IMR-90 (cell line): ENCODE measurements at places on chromosomes 1 and 21. TPM values are rescaled to one million over a fixed set of nuclear protein-coding genes. Genes with fewer than 3 reads are reported as not detected.

The IPP gene
- total RNA-seq = 10.6 and 15.8 TPM in 2 replicates

The VHLL gene
- total RNA-seq = 0.28 TPM in 1 of 2 replicates, not detected in the other

The C1orf115 gene
- under 0.01 and 0.18 TPM in 2 replicates for total RNA-seq

The CEP170 gene
- total RNA-seq = 151 and 196 TPM in 2 replicates

The RNF223 gene
- not detected in 2 replicates for total RNA-seq

The CREB3L4 gene
- 4.4 and 6.5 TPM in 2 replicates for total RNA-seq
